ENCODE measurements at places on chromosomes 16 and 17.

DNA sequence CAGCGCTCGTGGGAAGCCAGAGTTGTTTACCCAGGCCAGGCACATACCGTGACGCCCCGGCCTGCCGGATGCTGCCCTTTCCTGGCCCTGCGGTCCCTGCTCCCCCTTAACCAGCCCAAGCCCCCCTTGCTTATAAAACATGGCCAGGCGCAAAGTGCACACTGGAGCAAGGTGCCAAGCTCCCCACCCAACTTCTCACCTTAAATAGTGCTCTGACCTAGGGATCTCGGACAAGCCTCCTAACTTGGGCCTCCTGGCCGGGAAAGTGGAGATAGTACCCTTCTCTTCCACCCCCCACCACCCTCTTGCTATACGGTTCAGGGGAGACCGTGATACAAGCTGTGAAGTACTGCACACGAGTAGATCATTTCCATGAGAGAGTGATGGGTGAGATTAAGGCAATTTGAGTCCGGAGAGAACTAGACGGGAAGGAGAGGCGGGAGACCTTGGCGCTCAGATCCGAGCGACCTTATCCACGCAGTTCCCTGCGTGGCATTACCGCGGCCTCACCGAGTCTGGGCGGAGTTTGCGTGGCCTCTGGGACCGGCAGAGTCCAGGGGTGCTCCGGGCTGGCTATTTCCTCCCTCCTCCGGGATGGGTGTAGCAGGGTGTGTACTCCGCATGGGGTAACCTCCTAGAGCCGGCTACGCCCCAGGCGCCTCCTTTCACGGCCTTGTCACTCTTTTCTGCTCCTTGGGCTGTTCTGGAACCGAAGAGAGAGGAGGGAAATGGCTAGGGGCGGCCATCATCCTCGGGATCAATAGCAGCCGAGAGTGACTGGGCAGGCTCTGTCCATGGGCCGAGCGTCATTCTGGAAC, 4.4 kb upstream of the LHX1 start:
- no peak for DNase-seq

- DNase-seq = no peak
These were observed at the start of gene IRX6 for GRCh38 chr16:55323637-55324271. Gene IRX6 (plus strand): TSS chr16:55324203. CDS start chr16:55325092, 889 bp downstream.

DNA sequence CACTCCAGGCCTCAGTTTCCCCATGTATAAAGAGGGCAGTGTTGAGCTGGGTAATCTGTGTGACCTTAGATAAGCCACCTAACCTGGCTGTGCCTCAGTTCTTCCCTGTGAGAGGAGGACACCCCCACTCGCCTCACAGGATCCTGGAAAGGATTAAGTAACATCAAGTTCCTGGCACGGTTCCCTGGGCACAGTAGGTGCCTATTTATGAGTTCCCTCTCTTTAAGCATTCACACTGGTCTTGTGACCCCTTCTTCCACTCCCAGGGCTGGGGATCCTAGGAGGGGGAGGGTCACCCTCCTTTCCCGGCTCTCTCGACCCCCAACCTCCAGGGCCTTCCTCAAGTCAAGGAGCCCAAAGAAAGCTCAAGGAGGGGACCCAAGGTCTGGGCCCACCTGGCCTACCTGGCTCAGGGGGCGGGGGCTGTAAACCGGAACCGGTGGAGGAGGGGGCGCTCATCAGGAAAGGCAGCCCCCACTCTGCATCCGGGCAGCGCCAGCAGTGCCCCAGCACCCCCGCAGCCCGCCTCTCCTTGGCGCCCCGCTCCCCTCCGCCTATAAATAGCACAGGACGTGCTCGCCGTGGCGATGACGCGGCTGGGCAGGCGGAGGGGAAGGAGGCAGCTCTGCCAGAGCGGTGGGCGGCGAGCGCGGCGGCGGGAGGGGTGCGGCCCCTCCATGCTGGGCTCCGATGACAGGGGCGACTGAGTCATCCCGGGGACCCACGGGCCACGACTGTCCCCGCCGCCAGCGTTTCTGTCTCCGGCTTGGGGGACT, 9.4 kb downstream of the RPL19 start:
- DNase-seq = peak; percentile 50

- peak; percentile 55 for DNase-seq
These were observed 12.6 kb upstream of the KLHL36 start for GRCh38 chr16:84635702-84636101.

- DNase-seq = no peak
These were observed 54.6 kb downstream of the TBC1D16 start for GRCh38 chr17:79981090-79981489.

GRCh38 chr17:75917141-75917916, 12.6 kb upstream of the MRPL38 start:
- DNase-seq = no peak

DNA sequence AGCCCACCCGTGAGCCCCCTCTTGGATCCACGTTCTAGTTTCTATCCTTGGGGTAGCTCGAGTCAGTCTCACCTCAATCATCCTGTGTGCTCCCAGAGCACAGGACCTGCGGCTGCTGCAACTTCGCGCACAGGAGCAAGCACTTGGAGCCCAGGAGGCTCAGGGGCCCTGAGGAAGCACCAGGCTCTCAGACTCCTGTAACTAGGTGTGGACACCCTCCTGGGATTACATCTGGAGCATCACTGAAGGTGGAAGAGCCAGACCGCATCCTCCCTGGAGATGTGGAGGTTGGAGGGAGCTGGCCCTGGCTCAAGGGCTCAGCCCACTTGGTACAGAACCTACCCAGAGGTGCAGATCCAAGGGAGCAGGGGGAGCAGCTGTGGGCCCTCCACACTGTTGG, 2.7 kb downstream of the HBQ1 start:
- DNase-seq = no peak
